ENCODE measurements at places on chromosomes 3 and 15. TPM values are rescaled to one million over a fixed set of nuclear protein-coding genes. Genes with fewer than 3 reads are reported as not detected.

Gene ZNF592
- total RNA-seq, result 7.4 TPM

Gene KLHL40
- total RNA-seq, result not detected

Gene RETNLB
- total RNA-seq, result not detected

- no peak for DNase-seq
Measured at GRCh38 chr3:25552251-25552650, 112.5 kb downstream of the TOP2B start.

Gene CIDEC
- total RNA-seq, result not detected

DNA sequence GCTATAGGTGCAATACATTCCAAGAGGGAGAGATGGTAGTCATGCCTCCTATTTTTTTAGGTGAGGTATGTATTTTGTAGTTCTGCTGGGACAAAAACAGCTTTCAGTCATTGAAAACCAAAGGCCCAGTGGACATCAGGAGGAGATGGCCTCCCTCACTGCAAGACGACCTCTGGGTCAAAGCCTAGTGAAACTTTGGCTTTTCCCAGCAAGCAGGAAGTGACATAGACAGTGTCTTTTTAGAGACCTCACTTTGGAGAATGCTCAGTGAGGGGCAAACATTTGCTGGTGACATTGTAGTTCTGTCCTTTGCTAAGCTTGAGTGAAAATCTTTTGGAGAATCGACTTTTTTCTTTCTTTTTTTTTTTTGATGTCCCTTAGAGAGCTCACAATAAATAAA, 27.3 kb downstream of the LIPC start:
- no peak for DNase-seq
